EH (cell line): ENCODE measurements at places on chromosomes 12 and 14.

- no peak for DNase-seq
These were observed 26.2 kb upstream of the PAWR start for GRCh38 chr12:79717006-79717405.

DNA sequence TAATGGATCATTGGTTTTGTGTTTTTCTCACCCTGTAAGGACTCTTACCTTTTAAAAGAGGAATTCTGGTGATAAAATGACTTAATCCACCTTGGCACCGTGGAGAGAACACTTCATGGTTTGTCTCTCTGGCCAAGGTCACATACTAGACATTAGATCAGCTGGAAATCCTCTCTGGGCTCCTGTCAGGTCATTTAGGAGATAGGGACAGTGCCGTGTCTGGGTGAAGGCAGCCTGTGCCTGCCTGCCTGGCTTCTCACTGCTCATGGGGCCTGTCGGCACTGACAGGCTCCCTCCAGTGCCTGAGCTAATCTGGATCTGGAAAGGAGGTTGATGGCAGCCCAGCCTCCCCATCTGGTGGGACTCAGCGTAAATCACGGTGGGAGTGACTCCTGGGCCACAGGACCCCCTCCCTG lies 5.7 kb downstream of the CRADD start:
- no peak for DNase-seq

GRCh38 chr14:103518422-103519042 lies 4.1 kb downstream of the CKB start:
- DNase-seq: peak; percentile 53

- no peak for DNase-seq
These were observed 27.0 kb downstream of the BTBD7 start for GRCh38 chr14:93305725-93306418.

DNA sequence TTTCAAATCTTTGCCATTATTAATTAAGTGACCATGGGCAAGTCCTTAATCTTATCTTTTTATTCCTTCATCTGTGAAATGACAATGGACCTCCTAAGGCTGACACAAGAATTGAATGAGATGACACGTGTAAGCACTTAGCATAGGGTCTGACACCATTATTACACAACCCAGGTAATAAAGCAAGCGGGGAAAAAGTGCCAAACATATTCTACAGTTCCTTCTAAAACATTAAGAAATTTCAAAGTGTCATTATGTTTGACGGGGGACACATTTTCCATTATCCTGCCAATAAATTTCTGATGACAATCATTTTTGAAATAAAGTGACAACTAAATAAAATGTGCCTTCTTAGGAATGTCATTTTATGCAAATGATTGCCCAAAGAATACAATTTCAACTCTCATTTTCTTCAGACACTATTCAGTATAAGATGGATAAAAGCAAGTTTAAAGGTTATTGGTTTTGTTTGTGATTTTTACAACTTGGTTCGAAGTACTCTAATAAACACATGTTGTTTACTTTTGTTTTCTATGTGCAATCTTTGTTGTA lies 3.0 kb downstream of the ANKS1B start:
- DNase-seq: no peak
